NAMALWA (cell line): ENCODE measurements at places on chromosomes 16 and 17.

- no peak for DNase-seq
Measured at GRCh38 chr17:82729479-82730260, 5.7 kb upstream of the FN3K start.

DNA sequence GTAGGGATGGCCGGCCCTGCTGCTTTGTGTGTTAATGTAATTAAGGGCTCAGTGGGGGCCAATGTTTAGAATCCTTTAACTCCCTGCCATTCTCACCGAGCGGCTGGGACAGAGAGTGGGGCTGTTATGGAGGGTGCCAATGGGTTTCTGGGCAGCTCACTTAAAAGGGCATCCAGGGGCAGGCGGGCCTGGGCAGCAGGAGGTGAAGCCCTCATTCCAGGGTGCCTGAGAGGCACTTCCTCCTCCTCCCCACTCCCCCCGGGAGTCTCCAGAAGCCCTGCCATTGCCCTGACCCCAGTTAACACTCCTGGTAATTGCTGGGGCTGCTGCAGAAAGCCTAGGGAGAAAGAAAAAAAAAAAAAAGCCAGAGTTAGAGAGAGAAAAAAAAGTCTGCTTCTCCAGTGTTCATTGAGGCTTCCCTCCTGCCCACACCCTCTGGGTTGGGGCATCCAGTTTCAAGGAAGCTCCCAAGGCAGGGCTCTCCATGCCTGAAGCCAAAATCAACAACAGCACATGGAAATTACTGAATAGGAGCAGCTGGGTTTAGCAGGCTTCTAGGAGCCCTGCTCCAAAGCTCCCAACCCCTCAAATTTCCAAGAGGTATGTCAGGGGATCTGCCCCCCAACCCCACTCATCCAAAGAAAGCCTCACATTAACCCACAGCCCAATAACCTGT lies 28.0 kb downstream of the CUEDC1 start:
- DNase-seq, result no peak

GRCh38 chr16:13939821-13940220 lies 19.9 kb downstream of the ERCC4 start:
- DNase-seq, result no peak

DNA sequence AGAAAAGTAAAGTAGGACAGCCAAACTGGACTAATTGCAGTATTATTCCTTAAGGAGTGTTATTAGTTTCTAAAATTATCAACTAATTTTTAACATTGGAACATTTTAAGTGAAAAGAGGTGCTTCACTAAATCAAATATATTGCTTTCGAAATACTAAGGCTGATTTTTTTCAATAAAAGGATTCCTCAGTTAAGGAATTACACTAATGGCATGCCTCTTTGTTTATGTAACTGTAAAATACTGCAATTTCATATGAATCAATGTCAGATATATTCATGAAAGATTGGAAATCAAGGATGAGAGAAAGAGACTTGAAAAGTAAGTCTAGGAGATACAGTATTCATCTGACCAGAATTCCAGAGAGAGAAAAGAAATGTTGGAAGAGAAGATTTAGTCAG lies 129.8 kb downstream of the TANC2 start:
- DNase-seq, result no peak

GRCh38 chr17:1362964-1363363 lies 37.1 kb downstream of the YWHAE start:
- peak; percentile 67 for DNase-seq
